T-helper 2 cell (primary cell): ENCODE measurements at places on chromosomes 7 and 10.

- DNase-seq, result no peak
Measured at GRCh38 chr7:143733876-143734275, 23.6 kb downstream of the CTAGE6 start.

DNA sequence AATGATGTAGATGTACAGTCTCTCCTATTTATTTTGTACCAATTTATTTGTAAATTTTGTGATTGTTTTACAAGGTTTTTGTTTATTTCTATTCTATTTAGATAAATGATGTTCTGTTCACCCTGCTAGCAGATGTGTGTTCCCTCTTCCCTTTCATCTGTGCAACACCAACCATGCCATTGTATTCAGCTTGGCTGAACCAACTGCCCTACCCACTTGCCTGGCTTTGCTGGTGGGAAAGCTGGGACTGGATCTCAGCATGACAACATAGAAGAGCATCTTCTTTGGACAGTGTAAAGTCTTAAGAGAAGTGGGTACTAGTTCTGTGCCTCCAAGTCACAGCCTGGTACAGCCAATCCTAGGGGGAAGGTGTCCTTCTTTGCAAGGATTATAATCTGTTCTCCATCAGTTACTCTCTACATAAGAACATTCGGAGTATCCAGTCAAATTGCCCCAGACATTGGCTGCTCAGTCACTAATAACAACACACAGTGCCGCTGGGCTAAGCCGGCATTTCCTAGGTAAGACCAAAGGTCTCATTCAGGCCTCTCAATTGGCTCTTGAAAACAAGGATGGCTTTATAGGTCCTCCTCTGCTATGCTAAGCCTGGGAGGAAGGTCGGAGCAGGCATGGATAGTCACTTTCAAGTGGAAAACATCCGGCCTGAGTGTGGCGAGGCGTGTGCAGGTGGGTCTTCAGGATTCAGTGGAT lies 109.7 kb downstream of the NT5C2 start:
- no peak for DNase-seq

- no peak for DNase-seq
Measured at GRCh38 chr10:89838044-89838615, 136.7 kb downstream of the KIF20B start.

DNA sequence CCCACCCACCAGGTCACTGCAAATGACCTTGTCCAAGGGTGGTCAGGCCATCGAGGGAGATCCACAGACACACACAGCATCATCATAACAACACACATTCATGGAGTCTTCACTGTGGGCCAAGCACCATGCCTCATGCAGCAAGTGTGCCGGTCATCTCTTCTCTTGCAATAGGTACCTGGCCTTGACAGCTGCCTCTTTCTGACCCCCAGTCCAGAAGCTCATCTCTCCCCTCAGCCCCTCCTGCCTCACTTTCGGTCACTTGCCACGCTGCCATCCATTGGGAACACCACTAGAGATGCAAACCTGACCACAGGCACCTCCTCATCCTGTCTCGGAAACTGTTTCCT lies 75.9 kb downstream of the OAT start:
- DNase-seq, result no peak

DNA sequence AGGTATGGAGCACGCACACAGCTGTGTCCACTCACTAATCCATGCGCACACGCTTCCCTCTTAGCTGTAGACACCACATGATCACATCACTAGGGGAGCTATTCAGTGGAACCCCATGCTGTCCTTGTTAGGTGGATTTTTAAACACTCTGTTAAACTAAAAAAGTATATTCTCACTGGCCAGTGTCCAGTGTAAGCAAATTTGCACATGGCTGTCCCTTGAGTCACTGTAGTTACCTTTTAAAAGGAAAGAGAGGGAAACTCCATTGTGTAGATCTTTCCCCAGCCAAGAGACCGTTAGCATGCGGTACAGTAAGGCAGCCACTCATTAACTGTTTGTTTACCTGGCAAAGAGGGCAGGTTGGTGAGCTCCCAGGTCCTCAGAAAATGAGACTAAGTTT lies 81.6 kb upstream of the INSYN2A start:
- no peak for DNase-seq

GRCh38 chr10:121927318-121927840 lies 452 bp downstream of the ATE1 start:
- DNase-seq, result peak; percentile 4

- no peak for DNase-seq
Measured at GRCh38 chr7:6437251-6437650, 10.5 kb downstream of the DAGLB start.

DNA sequence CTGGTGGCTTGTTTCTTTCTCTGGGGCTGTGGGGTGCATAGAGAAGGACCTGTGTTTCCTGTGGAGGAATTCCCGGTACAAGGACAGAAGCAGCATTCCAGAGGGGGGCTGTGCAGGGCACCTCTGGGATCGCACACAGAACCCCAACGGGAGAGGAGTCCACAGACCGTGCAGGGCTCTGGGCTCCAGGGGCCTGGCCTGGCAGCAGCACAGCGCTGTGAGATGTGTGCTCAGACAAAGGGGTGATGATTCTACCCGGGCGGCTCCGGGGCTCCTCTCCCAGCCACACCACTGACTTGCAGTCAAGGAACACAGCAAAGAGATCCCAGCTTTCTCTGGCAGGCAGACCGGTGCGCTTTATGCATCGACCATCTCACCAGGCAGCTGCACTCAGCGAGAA lies 6.9 kb upstream of the SHH start:
- no peak for DNase-seq
